ENCODE measurements at places on chromosomes 16 and 17.

GRCh38 chr17:68257934-68258333, 10.1 kb downstream of the AMZ2 start:
- no peak for DNase-seq

DNA sequence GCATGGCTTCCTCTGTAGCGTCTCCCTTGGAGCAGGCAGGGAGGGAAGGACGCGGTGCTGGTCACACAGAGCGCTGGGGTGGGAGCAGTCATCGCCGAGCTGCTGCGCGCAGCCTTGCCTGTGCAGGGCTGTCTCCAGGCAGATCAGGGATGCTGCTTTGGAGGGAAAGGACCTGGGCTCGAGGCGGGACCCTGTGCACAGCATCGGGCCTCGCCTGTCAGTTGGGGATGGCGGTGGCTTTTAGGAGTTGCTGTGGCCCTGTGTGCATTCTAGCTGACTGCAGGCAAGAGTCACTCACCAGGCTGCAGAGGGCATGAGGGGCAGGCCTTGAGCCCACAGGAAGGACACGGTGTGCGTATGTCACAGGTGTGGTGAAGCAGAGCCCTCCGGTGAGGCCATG, 10.1 kb downstream of the ACSF3 start:
- DNase-seq = no peak

GRCh38 chr17:62675701-62676100, 48.2 kb downstream of the MRC2 start:
- DNase-seq = no peak

- no peak for DNase-seq
These were observed 38.2 kb downstream of the IL4R start for GRCh38 chr16:27351989-27352388.

GRCh38 chr17:9218911-9219310, 197.6 kb downstream of the NTN1 start:
- no peak for DNase-seq

GRCh38 chr17:43524945-43525575, 21.1 kb downstream of the ETV4 start:
- no peak for DNase-seq
